AG04450 (cell line): ENCODE measurements at places on chromosomes 6 and 20.

- DNase-seq = no peak
Observed at GRCh38 chr6:74213995-74214394, 518.0 kb downstream of the CD109 start.

- DNase-seq = no peak
Observed at GRCh38 chr6:92460133-92460532, 959.2 kb downstream of the EPHA7 start.

- DNase-seq = no peak
Observed at GRCh38 chr20:47358039-47358671, 1.7 kb upstream of the ZMYND8 start.

- DNase-seq = no peak
Observed at GRCh38 chr6:51711876-51712275, 375.5 kb downstream of the PKHD1 start.

- DNase-seq = no peak
Observed at GRCh38 chr6:133426038-133426437, 184.9 kb downstream of the EYA4 start.
